ENCODE measurements at places on chromosomes 1 and 21.

DNA sequence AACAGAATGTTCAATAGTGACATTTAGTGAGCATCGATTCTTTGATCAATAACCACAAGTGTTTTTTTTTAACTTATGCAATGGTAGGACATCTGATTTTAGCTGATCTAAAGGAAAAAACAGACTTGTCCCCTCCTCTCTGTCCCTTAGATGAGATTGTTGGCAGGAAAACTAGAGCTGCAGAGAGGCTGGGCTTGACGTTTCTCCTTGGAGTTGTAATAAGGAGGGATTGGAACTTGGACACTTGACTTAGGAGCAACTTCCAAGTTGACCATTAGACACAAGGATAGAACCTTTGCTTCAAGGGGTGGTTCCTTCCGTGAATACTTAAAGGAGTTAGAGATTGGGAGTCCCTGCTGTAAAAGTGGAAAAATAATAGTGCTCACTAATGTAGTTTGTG is 49.9 kb downstream of the KAZN start:
- DNase-seq, result no peak

GRCh38 chr21:14486869-14487268 is 59.2 kb downstream of the SAMSN1 start:
- no peak for DNase-seq

GRCh38 chr1:178324003-178324402 is 172.8 kb downstream of the CLEC20A start:
- DNase-seq, result no peak

- no peak for DNase-seq
Observed at GRCh38 chr1:159600894-159601293, 13.3 kb downstream of the APCS start.

- DNase-seq, result peak; percentile 73
Observed at GRCh38 chr1:58785442-58786058, 1.7 kb upstream of the JUN start.

GRCh38 chr1:151806170-151806569 is 951 bp upstream of the LINGO4 start:
- DNase-seq, result no peak

DNA sequence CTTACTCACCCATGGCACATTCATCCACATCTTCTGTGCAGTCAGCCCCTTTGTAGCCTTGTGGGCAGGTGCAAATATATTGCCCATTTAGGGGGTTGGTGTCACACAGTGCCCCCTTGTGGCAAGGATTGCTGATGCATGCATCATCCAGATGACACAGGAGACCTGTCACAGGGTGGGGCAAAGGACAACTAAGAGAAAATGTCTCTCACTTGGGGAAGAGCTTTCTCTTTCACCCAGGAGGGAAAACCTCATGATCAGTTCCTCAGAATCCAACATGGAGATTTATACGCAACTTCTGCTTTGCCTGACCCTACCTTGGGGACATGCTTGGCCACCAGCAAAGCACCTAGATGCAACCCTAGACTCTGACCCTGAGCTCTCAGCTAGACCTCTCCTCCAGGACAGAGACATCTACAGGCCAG is 71.8 kb upstream of the ADAM30 start:
- no peak for DNase-seq

GRCh38 chr1:109198043-109198695 is 15.5 kb upstream of the SARS1 start:
- peak; percentile 66 for DNase-seq

DNA sequence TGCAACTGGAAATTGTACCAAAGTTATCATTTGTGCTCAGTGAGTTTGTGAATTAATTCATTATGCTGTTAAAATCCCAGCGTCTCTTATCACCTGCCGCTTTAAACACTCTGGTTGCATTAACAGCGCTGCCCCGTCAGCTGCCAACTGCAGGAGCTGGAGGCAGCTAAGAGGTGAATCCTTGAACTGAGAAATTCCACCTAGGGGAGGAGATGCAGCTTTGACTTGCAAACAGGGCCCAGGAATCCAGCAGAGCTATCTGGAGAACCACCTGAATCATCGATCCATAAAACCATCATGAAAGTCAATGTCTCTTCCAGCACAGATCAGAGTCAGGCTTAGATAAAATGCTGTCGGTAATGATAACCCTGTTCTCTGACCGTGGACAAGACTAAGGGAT is 140.7 kb upstream of the PTBP2 start:
- no peak for DNase-seq

DNA sequence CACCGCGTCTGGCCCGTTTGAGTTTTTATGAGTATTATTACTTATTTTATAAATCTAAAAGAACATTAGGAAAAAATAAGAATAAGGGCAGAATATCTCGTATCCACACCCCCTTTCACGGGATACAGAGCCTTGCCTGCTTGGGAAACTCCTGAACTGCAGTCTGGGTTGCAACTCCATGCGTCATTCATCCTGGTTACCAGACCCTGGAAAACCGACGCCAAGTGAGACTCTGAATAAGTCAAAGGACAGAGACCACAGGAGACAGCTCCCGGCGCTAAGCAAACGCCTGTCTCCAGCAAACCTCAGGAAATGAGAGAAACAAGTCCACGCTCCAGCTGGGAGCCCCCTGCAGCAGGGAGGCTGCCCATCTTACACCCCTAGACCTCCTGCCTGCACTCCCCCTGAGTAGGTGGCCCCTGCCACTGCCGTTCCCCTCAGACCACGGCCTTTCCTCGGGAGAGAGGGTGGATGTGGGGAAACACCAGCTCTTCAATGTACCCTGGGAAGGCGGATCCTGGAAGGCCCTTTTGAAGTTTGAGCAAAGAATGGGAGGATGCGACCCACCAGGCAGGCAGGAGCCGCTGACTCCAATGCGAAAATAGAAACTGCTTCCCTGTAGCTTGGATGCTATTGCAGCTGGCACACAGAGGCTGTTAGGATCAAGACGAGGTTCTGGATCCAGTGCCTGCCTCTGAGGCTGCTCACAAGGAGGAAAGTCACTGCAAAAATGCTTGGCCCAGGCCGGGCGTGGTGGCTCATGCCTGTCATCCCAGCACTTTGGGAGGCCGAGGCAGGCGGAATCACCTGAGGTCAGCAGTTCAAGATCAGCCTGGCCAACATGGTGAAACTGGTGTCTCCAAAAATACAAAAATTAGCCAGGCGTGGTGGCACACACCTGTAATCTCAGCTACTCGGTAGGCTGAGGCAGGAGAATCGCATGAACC is 37.7 kb upstream of the GPR157 start:
- no peak for DNase-seq

- DNase-seq, result no peak
Observed at GRCh38 chr1:10237157-10237539, 26.8 kb downstream of the KIF1B start.

DNA sequence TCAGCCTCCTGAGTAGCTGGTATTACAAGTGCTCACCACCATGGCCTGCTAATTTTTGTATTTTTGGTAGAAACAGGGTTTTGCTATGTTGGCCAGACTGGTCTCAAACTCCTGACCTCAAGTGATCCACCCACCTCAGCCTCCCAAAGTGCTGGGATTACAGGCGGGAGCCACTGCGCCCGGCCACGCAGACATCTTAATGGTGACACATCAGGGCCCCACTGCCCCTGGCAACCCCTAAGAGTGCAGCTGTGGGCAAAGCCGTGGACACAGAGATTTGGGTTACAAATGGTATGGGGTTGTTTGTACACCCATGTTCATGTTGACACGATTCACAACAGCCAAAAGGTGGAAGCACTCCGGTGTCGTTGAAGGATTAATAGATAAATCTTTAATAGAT is 29.8 kb downstream of the IFNGR2 start:
- no peak for DNase-seq

DNA sequence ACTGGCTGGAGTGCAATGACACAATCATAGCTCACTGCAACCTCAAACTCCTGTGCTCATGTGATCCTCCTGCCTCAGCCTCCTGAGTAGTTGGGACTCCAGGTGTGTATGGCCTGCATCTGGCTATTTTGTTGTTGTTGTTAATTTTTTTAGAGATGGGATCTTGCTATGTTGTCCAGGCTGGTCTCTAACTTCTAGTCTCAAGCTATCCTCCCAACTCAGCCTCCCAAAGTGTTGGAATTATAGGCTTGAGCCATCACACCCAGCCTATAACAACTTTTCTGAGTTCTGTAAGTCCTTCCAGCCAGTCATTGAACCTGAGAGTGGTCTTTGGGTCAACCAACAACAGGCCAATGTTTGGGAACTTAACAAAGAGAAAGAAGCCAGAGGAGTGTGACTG is 11.2 kb upstream of the PGBD2 start:
- no peak for DNase-seq

DNA sequence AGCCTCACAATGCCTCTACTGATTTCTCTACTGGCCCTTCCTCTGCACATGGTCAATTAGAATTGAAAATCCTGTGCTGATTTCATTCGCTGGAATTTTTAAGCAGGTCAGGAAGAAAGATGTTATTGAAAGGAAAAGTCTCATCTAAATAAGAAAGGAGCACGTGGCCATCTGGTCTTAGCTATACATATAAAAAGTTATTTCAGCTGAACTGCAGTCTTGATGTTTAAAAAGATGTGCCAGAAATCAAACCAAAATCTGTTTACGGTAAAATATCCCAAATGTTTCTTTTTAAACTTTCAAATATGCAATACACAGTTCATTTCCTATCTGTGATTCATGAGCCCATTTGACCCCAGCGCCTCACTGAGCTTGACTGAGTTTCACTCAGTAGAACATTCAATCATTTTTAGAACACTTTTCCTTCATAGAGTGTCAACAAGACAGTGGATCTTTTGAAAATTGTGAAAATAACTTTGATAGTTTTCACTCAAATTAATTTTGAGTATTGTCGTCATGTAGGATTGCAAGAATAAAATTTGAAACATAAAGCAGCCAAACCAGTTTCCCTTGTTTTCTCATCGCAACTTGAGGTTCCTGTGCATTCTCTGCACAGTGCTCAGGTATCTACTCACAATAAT is 293.6 kb downstream of the PTPRC start:
- DNase-seq, result no peak

DNA sequence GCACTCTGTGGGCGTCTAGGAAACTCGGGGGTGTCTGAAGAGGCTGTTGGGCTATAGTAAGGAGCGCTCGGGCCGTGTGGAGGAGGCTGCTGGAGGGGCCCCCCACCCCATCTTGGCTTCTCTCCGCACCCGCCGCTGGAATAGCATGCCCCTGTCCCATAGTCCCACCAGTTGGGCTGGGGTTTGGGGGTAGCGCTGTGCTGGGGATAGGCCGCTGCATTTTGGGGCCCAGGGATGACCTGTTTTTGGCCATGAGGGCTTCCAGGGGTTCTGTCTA is 511 bp downstream of the EFNA3 start:
- DNase-seq, result no peak

- DNase-seq, result no peak
Observed at GRCh38 chr1:1479547-1480487, 8.3 kb downstream of the ATAD3B start.

DNA sequence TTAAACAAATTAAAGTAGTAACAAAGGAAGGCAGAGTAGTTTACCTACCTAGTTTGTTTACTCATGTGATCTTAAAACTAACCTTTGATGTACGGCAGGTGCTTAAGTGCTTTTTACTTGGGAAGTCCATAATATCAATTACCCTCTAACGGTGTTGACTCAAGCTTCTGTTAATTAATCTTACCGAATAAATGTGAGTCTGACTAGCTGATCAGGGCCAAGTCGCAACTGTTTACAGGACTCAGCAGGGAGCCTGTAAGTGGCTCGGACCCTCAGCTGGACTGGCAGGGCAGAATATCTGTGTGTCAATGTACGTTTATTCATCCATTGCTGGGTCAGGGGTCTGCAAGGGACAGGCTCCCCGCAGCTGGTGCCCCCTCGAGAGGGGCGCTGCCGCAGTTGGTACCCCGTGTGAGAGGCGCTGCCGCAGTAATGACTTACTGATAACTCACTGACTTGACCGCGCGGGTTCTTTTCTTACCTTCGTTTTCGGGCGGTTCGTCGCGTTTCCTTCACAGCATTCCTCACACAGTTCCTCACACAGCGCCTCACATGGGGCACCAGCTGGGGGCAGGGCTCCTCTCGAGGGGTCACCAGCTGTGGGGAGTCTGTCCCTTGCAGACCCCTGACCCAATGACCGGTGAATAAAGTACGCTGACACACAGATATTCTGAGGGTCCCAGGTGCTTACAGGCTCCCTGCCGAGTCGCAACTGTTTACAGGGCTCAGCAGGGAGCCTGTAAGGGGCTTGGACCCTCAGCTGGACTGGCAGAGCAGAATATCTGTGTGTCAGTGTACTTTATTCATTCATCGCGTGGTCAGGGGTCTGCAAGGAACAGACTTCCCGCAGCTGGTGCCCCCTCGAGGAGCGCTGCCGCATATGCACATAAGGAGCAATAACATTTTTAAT is 3.0 kb downstream of the FMO1 start:
- no peak for DNase-seq

GRCh38 chr21:25188677-25189079 is 418.6 kb downstream of the MRPL39 start:
- no peak for DNase-seq

DNA sequence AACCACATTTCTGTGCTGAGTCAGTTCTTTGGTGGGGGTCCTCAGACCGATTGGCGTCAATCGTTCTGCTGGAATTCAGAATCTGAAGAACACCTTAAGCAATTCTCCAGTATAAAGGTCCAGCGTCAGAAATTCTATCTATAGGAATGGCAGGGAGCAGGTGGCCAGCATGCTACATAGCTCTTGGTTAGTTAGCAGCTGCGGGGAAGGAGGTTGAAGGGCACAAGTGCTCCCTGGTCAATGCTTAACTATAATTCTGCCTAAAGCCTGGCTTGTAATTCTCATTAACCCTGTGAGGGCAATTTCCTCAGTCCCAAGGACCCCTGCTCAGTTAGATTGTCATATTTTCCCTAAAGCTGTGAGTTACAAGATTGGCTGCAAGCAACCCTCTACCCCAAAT is 54.3 kb upstream of the GALNT2 start:
- DNase-seq, result no peak

DNA sequence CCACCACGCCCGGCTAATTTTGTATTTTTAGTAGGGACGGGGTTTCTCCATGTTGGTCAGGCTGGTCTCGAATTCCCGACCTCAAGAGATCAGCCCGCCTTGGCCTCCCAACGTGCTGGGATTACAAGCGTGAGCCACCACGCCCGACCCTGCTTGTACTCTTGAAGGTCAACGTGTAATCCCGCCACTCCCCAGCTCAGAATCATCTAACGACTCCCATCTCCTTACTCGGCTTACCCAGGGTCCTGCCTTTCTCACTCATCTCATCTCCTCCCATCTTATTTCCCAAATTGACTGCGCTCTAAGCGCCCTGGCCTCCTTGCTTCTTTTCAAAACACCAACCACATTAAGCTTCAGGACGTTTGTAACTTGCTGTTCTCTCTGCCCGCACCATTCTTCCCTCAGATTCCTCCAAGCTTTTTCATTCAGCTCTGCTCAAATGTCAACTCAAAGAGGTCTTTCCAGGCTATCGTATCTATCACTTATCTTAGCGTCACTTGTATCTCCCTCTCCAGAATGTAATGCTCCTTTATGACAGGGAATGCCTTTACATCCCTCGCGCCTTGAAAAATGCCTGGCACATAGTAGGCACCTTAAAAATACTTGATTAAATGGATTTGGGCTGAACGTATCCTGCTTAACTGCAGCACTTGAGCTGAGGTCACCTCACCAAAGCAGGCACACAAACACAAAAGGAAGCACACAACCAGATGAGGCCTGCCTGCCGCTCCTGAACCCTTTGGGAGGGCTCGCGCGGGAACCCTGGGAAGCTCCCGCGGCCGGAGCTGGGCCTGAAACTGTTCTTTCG is 1.4 kb upstream of the USP1 start:
- DNase-seq, result no peak
